ENCODE measurements at places on chromosomes 7 and 10.

DNA sequence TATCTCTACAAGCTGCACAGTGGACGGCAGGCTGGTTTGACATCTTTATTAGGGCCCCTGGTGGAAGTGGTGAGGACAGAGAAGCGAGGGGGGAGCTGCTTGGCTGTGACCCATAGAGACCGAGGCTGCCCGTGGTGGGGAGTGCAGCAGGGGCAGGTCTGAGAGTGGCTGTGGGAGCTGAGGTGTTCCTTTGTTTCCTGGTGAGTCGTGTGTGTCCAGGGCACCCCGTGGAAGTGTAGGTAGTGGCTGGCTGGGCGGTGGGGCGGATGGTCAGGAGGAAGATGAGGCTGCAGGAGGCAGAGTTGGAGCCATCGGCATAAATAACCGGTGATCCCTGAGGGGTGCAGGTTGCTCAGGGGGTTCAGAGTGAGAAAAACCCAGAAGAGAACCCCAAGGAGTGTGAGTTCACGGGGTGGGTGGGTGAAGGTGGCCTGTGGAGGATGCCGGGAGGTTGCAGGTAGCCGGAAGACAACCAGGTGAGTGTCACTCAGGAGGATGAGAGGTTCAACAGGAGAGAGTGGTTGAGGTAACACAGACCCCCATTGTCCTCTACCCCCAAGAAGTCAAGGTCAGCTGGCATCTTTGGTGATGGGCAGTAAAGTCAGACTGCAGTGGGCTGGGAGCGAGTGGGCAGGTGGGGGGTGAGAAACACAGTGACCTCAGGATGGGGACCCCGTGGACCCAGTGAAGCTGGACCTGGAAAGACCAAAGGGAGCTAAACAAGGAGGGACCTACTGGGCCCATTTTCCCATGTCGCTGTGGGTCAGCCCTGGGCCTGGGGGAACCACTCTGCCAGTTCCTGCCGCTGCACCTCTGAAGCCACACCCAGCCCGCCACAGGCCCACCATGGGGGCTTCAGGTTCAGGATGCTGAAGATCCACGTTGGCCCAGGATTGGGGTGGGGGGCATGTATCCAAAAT is 7.8 kb downstream of the ATP6V0E2 start:
- no peak overlapping the region for H3K27ac ChIP-seq
- peaks cover 45% of the 10 kb centered on the region for H3K36me3 ChIP-seq
- DNase-seq: no peak
- no peaks in the 10 kb centered on the region for H3K27me3 ChIP-seq

DNA sequence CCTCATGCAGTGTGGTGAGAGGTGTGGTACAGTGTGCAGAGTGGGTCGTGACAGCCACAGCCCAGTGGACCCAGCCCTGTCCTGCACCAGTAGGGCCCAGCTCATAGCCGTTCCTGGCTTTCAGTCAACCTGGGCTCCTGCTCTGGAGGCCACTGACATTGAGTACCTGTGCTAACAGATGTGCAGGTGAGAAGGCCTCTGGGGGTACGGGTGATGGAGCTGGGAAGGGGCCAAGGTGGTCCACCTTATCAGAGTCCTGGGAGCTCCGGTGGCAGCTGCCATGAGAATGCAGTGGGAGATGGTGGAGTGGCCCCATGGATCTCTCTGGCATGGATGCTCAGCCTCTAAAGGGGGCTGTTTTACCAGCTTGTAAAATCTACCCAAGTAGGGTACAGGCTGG is 6.1 kb upstream of the TBRG4 start:
- no peak for DNase-seq
- peaks cover 12% of the 10 kb centered on the region for H3K4me1 ChIP-seq
- no peak overlapping the region for H3K4me3 ChIP-seq
- no peaks in the 10 kb centered on the region for H3K36me3 ChIP-seq

GRCh38 chr10:31343009-31343408 is 24.0 kb downstream of the ZEB1 start:
- no peak overlapping the region for H3K4me3 ChIP-seq
- DNase-seq: no peak
- H3K27me3 ChIP-seq: no peaks in the 10 kb centered on the region
- no peak overlapping the region for H3K27ac ChIP-seq

DNA sequence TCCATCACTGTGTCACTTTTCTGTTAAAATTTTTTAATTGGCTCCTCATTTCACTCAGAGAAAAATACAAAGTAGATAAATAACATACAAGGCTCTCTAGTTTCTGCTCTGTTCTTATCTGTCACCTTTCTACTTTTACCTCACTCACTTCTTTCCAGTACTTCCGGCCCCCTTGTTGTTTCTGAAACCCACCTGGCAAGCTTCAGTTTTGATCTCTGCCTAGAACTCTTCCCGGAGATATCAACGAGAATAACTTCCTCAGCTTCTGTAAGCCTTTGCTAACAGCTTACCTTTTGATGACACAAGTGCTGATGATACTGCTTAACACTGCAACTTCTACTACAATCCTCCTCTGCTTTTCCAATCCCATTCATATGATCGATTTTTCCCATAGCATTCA is 566.2 kb downstream of the PCDH15 start:
- no peaks in the 10 kb centered on the region for H3K36me3 ChIP-seq
- no peaks in the 10 kb centered on the region for H3K27me3 ChIP-seq
- no peak overlapping the region for H3K4me3 ChIP-seq
- DNase-seq: no peak

DNA sequence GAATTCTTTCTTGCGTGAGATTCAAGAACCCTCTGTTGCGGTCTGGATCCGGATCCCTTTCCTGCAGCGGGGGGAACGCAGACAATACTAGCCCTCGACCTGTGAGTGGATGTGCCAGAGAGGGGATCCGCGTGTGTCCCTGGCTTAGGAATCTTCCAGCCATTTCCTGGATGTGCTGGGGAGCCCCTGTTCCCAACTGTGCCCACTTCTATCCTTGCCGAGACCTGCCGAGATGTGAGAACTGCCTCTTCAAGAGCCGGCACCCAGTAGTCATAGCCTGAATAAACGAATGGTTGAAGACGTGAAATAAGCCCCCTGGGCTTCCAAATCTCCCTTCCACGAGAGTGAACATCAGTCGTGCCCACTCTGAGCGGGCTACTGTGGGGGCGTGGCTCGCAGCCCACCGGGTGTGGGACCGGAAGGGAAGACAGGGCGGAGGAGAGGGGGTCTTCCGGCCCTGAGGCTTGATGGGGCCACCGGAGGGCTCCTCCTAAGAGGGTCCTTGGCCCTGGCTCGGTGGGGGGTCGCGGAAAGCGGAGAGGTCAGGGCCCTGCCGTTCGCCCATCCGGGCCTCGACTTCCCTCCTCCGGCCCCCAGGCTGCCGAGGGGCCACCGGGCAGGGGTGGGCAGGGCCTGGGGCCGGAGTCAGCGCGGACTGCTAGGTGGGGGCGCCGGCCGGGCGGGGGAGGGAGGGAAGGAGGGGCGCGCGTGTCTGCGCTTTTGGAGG is 1.3 kb upstream of the CCDC136 start:
- no peaks in the 10 kb centered on the region for H3K27me3 ChIP-seq
- peaks cover 22% of the 10 kb centered on the region for H3K4me1 ChIP-seq
- no peak overlapping the region for H3K27ac ChIP-seq
- H3K36me3 ChIP-seq: no peaks in the 10 kb centered on the region

GRCh38 chr7:44195889-44196288 is 4.9 kb upstream of the YKT6 start:
- H3K4me1 ChIP-seq: no peaks in the 10 kb centered on the region
- DNase-seq: no peak
- H3K27ac ChIP-seq: no peak overlapping the region
- no peaks in the 10 kb centered on the region for H3K36me3 ChIP-seq
- H3K27me3 ChIP-seq: peaks cover 7% of the 10 kb centered on the region

DNA sequence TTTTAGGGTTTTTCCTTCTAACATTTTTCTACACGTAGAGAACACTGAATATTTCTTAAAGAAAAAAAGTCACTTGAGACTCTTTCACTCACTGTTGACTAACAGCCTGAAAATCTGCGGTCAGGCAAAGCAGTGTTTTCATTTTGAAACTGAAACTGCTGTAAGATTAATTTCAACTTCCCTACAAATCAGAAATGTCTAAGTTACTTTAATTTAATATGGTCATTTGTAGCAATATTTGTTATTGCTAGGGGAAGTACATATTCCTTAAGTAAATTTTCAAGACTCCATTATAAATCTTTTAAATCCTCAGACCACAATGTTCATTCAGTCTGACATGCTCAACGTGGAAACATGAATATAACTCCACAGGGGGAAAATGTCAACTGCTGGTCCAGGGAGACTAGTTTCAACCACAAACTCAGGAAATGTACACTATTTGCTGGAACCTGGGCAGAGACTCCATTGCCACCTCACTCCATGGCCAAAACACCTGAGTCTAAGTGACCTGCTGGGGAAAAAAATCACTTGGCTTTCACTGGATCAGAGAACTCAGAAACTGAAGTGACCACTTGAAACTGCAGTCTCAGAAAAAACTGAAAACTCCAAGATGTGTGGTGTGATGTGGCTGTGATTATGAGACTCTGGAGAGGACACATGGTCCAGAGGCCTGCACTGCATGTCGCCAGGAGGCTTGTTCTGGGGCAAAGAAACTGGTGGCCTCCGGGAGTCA is 161.2 kb downstream of the TAX1BP1 start:
- H3K36me3 ChIP-seq: no peaks in the 10 kb centered on the region

DNA sequence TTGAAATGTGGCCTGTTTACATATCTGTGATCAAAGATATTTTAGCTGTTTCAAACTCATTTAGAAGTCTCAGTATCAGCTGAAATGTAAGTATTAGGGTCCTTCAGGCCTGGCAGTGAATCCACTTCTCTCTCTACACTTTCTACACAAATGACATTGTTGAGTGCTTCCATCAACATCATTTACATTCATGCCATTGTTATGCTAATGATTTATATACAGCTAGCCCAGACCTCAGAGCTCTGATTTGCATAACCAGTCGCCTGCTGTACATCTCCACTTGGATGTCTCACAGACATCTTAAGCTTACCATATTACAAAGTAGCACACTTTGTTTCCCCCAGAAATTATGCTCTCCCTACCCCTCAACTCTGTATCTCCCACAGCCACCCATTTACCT is 71.6 kb downstream of the GSDME start:
- H3K27ac ChIP-seq: no peak overlapping the region
- H3K27me3 ChIP-seq: no peaks in the 10 kb centered on the region
- DNase-seq: no peak

DNA sequence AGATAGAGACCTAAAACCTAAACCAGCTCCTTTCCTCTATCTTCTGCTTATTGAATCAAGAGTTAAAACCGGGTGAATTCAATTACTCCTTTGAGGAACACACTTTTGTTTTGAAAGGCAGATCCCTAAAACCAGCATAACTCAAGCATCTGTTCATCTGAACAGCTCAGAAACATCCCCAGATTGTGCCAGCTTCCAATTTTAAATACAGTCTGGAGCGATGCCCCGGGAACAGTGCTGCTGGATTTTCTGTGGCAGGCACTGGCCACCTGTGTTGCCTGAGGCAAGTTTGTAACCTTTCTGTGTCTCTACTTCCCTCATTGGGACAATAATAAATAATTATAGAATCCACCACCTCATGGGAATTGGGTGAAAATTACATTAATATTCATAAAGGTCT is 281.4 kb upstream of the NFE2L3 start:
- no peak for DNase-seq
- no peak overlapping the region for H3K4me3 ChIP-seq
- H3K36me3 ChIP-seq: no peaks in the 10 kb centered on the region
- peaks cover 33% of the 10 kb centered on the region for H3K27me3 ChIP-seq

- DNase-seq: no peak
- H3K36me3 ChIP-seq: no peaks in the 10 kb centered on the region
- no peak overlapping the region for H3K4me3 ChIP-seq
- H3K27ac ChIP-seq: no peak overlapping the region
These were observed 253.1 kb downstream of the FZD1 start for GRCh38 chr7:91517201-91517785.
